ENCODE measurements at places on chromosomes 2 and 18. TPM values are rescaled to one million over a fixed set of nuclear protein-coding genes. Genes with fewer than 3 reads are reported as not detected.

DNA sequence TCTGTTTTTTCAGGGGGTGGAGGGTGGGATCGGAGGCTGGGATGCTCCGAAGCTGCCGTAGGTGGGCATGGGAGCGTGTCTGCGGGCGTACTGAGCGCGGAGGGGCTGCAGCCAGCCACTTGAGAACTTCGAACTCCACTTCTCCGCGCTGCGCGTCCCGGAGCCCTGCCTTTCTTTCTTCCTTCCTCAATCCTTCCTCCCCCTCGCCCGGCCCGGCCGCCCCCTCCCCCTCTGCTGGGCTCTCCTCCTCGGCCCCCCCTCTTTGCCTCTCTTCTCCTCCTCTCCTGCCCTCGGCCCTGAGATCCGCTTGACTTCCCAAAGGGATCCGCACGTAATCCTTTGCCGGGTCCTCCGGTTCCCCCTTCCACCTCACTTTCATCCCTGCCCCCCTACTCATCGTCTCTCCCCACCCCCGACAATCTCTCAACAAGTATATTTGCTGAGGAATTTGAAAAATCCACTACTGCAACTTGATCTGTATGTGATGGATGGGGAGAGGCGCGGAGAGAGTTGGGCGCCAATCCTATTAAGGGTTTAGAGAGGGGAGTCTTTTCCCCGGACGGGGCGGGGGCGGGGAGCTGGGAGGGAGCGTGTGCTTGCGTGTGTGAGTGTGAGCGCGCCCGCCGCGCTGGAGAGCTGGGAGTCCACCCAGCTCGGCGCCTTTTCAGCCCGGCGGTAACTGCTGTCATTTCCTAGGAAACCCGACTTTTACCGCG is 1.1 kb downstream of the GLI2 start:
- DNase-seq, result peak; percentile 71

DNA sequence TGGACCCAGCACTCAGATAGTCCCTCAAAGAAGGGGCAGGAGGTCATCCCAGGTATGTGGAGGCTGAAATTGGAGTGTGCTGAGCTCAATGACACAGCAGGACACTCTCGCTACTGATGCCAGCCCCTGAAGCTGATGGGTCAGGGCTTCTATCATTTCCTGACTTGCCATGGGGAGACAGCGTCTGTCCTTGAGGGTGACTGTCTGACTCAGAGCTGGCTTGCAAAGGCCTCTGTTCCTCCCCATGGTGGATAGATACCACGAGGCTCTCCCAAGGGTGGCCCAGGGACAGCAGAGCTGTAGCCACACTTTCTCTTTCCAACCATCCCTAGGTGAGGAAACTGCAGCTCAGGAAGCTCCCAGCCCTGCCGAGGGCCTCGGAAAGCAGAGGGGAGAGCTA is 10.8 kb downstream of the ALPG start:
- DNase-seq, result no peak

The CROCC2 gene
- not detected for total RNA-seq

GRCh38 chr2:187545238-187545751 is 8.9 kb downstream of the TFPI start:
- DNase-seq, result no peak

DNA sequence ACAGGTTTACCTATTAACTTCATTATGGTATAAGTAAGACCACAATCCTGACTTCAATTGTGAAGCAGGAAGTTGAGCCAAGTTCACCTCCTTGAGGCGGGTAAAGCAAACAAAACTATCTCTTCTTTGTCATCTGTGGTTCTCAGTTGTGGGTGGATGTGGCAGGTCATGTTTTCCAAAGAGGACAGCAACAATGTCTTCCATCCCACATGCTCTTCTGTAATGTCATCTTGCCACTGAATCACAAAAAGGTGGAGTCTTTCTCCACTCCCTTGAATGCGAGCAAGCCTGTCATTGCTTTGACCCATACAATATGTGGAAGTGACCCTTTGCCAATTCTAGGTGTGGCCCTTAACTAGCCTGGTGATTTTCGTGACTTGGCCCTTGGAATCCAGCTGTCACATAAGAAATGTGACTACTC is 98.7 kb downstream of the GRB14 start:
- DNase-seq, result no peak

The ZNF396 gene
- total RNA-seq, result 0.62 TPM

GRCh38 chr2:195105581-195105980 is 551.4 kb upstream of the SLC39A10 start:
- no peak for DNase-seq
